Central memory CD8-positive, alpha-beta T cell (primary cell): ENCODE measurements at places on chromosomes 7 and 10.

- H3K4me3 ChIP-seq = no peak overlapping the region
- no peak for DNase-seq
- no peaks in the 10 kb centered on the region for H3K36me3 ChIP-seq
- no peaks in the 10 kb centered on the region for H3K4me1 ChIP-seq
- no peaks in the 10 kb centered on the region for H3K27me3 ChIP-seq
- H3K27ac ChIP-seq = no peak overlapping the region
Measured at GRCh38 chr10:58856508-58857240, 319.8 kb upstream of the PHYHIPL start.

DNA sequence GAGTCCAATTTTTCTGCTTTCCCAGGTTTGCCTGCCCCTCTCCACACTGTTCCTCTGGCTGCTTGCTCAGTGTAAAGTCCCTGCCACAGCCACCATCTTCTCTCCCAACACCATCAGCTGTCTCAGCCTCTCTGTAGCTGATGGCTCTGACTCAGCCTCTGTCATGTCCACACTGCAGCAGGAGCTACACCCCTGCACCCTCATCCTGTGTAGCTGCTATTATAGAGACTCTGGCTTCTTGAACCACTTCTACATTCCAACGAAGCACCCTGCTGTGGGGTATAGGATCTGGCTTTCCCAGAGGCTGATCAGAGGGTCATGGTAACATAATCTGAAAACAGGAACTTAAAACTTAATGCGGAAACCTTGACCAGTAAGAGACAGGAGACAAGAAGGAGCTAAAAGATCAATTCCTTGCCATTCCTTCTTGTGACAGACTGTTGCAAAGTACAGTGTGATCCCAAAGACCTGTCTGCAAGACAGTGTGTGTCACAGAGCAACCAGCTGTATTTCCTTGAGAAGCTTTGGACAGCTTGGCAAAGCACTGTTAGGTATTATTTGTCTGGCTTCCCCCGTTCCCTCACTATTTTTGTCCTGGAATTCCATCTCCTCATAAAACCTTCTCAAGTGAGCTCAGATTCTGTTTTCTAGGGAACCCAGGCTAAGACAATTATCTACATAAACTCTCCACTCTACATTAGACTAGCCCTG lies 42.3 kb downstream of the NRCAM start:
- H3K4me1 ChIP-seq = no peaks in the 10 kb centered on the region
- H3K4me3 ChIP-seq = no peak overlapping the region
- no peak overlapping the region for H3K27ac ChIP-seq
- DNase-seq = no peak

DNA sequence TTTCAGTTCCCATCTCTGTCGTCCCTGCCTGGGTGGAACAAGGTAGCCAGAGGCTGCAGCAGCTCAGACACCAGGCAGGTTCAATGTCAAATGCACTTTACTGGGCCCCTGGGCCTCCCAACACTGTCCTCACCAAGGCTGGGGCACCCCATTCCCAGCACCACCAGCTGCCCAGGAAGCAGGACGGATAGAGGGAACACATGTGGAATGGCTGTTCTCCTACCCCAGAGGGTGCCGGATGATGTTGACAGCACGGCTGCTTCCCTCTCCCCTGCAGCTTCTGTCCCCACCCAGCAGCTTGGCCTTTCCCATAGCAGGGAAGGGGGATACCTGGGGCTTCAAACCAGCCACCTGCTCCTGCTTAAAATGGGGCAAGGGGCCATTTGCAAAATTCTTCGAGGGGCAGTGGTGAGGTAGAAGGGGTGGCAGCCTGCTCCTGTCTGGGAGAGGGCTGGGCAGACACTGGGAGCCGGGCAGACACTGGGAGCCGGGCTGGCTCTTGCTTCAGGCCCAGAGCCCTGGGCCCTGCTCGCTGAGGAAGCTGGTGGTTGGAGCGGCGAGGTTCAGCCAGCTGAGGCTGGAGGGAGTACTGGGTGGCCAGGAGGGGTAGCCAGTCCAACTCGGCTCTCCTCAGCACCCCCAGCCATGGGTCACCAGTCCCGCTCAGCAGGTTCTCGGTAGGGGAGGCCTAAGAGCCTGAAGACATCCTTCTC lies 9.1 kb downstream of the POLL start:
- no peak overlapping the region for H3K4me3 ChIP-seq
- no peak for DNase-seq
- H3K36me3 ChIP-seq = peaks cover 5% of the 10 kb centered on the region
- no peaks in the 10 kb centered on the region for H3K27me3 ChIP-seq

DNA sequence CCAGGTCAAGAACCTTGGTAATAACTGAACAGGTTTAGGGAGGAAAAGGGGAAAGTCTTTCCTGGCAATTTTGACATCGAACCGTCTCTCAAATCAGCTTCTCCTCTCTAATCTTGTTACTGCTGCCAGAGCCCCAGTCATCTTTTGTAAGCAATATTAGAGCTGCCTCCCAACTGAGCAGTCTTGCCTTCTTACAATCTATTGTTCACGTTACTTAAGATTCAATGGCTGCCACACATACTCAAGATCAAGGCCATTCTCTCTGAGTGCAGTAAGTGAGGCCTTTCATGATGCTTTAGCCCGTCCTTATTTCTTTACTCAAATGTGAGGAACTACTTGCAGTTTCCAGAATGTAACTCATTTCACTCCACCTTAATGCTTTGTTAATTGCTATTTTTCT lies 12.4 kb downstream of the NET1 start:
- no peak for DNase-seq
- no peak overlapping the region for H3K27ac ChIP-seq
- no peaks in the 10 kb centered on the region for H3K27me3 ChIP-seq
- H3K4me3 ChIP-seq = no peak overlapping the region

GRCh38 chr7:53656881-53657280 lies 621.4 kb downstream of the POM121L12 start:
- no peak overlapping the region for H3K4me3 ChIP-seq
- H3K4me1 ChIP-seq = no peaks in the 10 kb centered on the region
- no peaks in the 10 kb centered on the region for H3K27me3 ChIP-seq

DNA sequence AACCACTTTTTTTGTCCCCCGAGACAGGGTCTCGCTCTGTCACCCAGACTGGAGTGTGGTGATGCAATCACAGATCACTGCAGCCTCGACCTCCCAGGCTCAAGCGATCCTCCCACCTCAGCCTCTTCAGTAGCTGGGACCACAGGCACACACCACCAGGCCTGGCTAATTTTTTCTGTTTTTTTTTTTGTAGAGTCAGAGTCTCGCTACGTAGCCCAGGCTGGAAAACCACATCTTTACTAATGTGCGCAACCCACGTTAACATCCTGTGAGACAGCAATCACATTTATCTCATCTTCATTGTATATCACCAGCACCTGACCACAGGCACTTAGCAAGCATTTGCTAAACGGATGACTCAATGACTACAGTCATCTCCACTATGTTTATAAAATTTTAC lies 77.8 kb upstream of the ATP6V0A4 start:
- H3K4me1 ChIP-seq = peaks cover 7% of the 10 kb centered on the region
- no peak overlapping the region for H3K4me3 ChIP-seq
- H3K27ac ChIP-seq = peak overlapping the region; percentile 72
- peak; percentile 24 for DNase-seq

DNA sequence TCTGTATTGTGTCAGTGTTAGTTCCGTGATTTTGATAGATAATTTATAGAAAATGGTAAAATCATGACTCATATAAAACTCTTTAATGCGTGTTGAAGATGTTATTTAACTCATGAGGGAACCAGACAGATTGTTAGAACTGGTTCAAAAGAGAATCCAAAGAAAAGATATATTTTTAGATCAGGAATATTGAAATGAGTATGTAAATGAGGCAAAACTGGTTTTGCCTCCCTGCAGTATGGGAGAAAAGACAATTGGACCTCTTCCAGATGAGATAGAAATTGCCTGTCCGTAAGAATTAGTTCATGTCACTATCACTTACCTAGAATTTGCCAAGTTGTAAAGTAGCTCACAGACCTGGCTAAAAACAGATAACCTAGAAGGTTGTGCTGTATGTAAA lies 17.6 kb downstream of the CDC123 start:
- no peak overlapping the region for H3K27ac ChIP-seq
- no peak for DNase-seq
- no peaks in the 10 kb centered on the region for H3K27me3 ChIP-seq
- H3K4me1 ChIP-seq = peaks cover 32% of the 10 kb centered on the region

DNA sequence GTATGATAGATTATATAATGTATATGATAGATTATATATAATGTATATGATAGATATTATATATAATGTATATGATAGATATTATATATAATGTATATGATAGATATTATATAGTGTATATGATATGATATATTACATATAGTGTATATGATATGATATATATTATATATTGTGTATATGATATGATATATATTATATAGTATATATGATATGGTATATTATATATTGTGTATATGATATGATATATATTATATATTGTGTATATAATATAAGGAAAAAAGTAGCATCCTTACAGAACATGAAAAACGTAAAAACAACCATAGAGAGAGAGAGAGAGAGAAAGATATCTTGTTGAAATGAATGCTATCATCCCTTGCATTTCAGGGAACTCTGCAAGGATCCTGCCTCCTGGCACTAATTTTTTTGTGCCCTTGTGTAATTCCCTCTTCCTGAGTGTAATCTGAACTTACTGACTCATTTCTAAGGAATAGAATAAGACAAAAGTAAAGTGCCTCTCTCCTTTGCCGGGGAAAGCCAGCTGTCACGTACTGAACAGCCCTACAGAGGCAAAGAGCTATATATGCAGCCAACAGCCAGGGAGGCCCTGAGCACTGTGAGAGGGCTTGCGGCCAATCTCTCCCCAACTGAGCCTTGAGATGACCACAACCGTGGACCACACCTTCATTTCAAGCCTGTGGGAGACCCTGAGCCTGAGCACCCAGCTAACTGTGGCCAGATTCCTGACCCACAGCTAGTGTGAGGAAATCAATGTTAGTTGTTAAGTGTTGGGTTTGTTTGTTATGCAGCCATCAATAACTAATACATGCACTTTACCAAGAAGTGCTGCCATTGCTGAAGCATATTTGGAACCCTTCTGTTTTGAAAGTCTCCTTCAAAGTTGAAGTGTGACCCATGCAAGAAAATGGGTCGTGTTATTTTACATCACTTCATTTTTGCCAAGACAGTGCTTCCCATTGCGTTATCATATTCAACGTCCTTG lies 61.1 kb upstream of the EZH2 start:
- no peak for DNase-seq
- no peaks in the 10 kb centered on the region for H3K27me3 ChIP-seq
- peaks cover 6% of the 10 kb centered on the region for H3K4me1 ChIP-seq
- H3K27ac ChIP-seq = no peak overlapping the region
- H3K36me3 ChIP-seq = peaks cover 11% of the 10 kb centered on the region
- no peak overlapping the region for H3K4me3 ChIP-seq

DNA sequence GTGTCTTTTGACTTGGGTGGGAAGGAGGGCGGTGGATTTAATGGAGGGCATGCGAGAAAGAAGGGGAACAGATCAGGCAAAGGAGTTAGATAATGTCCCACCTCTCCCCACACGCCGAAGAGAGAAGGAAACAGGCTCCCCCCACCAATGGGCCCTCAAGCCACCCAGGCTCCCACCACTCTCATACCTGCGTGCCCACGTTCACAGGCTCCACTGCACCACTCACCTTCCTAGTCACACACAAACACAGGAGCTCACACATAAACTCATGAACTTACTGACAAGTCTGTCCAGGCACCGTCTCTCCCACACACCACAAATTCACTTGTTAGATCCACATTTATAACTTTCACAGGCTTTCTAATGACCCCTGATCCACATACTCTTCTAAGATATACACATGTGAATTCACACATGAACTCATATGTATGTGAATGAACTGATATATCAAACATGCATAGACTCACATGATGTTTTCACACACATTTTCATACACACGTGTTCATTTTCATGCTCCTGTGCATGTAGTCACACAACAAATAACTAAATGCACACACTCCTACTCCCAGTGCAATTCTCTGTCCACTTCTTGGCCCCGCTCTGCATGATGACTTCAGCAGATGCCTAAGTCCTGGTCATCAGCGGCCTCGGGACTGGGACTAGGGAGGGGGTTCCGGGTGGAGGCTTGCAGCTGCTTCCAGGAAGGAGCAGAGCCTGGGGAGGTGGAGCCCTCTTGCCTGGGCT lies 1.5 kb downstream of the LZTS2 start:
- peaks cover 12% of the 10 kb centered on the region for H3K36me3 ChIP-seq
- no peaks in the 10 kb centered on the region for H3K27me3 ChIP-seq
- DNase-seq = no peak
- peaks cover 25% of the 10 kb centered on the region for H3K4me1 ChIP-seq

- H3K4me3 ChIP-seq = no peak overlapping the region
- H3K27ac ChIP-seq = no peak overlapping the region
- no peaks in the 10 kb centered on the region for H3K4me1 ChIP-seq
- H3K27me3 ChIP-seq = peaks cover 47% of the 10 kb centered on the region
- DNase-seq = no peak
- no peaks in the 10 kb centered on the region for H3K36me3 ChIP-seq
Measured at GRCh38 chr10:120969219-120969645, 118.1 kb downstream of the WDR11 start.

GRCh38 chr10:132296666-132297443 lies 10.9 kb downstream of the STK32C start:
- H3K27me3 ChIP-seq = no peaks in the 10 kb centered on the region
- no peak overlapping the region for H3K27ac ChIP-seq
- H3K4me1 ChIP-seq = peaks cover 6% of the 10 kb centered on the region
- H3K4me3 ChIP-seq = no peak overlapping the region
- DNase-seq = no peak
- H3K36me3 ChIP-seq = no peaks in the 10 kb centered on the region

DNA sequence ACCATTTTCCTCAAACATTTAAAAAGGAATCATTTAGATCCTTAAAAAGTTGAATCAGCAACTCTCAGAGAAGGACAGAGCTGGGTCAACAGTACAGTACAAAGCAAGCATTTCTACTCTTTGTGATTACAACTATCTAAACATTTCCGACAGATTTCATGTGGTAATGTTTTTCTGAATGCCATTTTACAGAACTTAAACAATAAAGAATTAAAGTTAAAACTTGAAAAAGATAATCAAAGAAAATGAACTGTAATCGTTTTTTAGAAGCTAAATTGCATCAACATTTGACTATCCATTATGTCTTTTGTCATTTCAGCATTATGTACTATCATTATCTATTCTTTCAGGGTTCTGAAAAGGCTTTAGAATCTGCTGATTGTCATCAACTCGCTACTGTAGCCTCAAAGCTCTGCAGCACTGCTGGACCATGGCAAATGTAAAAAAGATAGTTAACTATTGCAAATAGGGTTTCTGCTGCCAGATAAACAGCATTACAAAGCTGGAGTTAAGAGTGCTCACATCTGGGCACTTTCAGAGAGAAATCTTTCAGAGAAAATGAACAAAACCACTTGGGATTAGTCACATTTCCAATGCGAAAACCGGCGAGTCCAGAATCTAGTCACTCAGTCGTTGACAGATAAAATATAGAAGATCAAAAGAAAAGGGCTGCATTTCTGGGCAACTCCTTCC lies 160.4 kb upstream of the LAMB4 start:
- peaks cover 3% of the 10 kb centered on the region for H3K36me3 ChIP-seq
- peaks cover 40% of the 10 kb centered on the region for H3K27me3 ChIP-seq
- no peak overlapping the region for H3K27ac ChIP-seq
- H3K4me1 ChIP-seq = no peaks in the 10 kb centered on the region
- DNase-seq = no peak
